Panc1 (cell line): ENCODE measurements at places on chromosomes 11 and 22.

DNA sequence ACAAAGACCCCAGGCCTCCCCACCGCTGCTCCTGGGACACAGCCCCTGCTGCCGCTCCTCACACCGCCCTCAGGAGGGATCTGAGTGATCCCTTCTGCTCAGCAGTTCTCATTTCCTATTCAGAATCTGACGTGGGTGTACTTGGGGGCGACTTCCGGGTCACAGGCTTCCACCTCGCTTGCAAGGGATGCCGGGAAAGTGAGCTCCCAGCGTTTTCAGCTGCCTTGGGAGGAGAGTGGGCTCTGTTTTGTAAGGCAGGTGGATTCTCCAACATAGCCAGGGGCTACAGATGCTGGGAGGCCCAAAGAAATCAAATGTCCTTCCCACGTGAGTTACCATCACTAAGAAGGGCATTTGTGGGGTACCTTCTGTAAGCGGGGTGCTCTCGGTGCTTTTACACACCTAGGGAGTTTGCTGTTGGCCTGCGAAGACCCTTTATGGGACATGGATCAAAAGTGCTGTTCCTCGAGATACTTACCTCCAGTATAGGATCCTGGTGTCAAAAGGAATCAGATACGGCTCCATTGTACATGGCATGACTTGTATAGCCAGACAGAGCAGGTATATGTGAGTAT, 9.7 kb upstream of the LRRC10B start:
- no peak for DNase-seq

DNA sequence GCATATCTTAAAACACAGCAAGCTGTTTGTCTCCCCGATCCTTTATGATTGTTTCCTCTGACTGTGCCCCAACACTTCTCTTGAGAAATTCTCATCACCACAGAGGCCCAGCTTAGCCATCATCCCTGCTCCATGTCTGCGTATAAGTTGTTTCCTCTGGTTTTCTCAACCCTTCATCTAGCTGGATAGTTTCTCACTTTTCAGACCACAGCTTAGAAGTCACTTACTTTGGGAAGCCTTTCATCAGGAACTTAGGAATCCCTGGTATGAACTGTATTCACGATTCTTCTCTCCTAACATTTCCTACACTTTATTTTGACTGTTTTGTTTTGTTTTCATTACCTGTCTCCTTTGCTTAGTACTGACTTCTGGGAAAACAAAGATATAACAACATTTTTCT, 295.2 kb downstream of the GUCY1A2 start:
- no peak for DNase-seq

GRCh38 chr22:49869086-49869830, 15.6 kb downstream of the ZBED4 start:
- no peak for DNase-seq

DNA sequence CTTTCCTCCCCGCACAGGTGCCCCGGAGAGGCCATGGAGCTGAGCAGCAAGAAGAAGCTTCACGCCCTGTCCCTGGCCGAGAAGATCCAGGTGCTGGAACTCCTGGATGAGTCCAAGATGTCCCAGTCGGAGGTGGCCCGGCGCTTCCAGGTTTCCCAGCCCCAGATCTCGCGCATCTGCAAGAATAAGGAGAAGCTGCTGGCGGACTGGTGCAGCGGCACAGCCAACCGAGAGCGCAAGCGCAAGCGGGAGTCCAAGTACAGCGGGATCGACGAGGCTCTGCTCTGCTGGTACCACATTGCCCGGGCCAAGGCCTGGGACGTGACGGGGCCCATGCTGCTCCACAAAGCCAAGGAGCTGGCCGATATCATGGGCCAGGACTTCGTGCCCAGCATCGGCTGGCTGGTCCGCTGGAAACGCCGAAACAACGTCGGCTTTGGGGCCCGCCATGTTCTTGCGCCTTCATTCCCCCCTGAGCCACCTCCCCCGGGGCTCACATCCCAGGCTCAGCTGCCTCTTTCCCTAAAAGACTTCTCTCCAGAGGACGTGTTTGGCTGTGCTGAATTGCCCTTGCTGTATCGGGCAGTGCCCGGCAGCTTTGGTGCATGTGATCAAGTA, 1.3 kb downstream of the TIGD3 start:
- DNase-seq, result no peak

DNA sequence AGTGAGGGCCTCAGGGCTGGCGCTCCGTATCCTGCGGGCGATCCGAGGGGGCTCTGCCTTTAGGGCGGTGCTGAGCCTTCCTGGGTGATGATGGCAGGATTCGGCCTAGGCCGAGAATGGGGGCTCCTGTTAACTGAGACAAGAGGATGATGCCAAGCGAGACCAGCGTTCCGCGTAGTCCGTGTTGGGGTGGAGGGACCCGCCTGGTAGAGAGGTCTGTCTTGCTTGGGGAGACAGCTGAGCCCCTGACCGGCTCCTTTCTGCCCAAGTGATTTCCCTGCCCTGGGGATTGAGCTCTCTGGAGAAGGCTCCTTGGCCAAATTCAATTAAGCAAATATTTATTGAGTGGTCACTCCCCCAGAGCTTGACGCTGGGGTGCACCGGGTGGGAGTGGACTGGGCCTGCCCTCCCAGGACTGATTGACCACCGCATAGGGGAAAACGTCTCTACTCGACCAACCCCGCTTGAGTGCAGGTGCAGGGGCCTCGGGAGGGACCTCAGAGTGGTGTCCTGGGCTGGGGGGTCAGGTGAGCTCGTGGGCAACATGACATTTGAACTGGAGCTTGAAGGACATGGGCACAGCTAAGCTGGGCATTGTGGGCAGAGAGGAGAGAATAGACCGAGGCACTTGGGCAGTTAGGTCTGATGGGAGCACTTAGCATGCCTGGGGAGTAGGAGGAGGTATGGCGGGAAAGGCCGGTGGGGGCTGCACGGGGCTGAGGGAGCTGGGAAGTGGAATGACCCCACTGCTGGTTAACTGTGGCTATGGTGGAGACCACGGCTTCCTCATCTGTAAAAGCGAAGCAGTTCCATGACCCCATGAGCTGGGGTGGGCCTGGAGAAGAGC, 1.1 kb downstream of the GNAZ start:
- DNase-seq, result no peak

- no peak for DNase-seq
Observed at GRCh38 chr11:76214968-76215548, 8.8 kb upstream of the WNT11 start.

GRCh38 chr11:130103296-130103814, 33.7 kb downstream of the APLP2 start:
- no peak for DNase-seq

GRCh38 chr22:38230108-38230825, 28.5 kb downstream of the MAFF start:
- DNase-seq, result no peak

DNA sequence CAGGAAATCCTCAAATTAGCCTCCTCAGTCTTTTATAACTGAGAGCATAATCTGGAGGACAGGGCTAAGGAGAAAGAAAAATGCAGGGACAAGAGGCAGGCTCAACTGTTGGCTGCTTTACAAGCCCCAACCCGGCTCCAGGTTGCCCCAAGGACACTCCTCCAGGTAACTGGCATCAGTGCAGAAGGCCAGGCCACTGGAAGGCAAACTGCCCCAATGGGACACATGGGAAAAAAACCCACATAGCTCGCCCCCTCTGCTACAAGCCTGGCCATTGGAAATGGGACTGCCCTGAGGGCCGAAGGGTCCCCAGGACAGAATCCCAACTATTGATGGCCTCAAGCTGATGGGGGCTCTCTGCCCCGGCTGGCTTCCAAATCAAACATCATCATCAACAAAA, 17.9 kb upstream of the FBLN1 start:
- no peak for DNase-seq

DNA sequence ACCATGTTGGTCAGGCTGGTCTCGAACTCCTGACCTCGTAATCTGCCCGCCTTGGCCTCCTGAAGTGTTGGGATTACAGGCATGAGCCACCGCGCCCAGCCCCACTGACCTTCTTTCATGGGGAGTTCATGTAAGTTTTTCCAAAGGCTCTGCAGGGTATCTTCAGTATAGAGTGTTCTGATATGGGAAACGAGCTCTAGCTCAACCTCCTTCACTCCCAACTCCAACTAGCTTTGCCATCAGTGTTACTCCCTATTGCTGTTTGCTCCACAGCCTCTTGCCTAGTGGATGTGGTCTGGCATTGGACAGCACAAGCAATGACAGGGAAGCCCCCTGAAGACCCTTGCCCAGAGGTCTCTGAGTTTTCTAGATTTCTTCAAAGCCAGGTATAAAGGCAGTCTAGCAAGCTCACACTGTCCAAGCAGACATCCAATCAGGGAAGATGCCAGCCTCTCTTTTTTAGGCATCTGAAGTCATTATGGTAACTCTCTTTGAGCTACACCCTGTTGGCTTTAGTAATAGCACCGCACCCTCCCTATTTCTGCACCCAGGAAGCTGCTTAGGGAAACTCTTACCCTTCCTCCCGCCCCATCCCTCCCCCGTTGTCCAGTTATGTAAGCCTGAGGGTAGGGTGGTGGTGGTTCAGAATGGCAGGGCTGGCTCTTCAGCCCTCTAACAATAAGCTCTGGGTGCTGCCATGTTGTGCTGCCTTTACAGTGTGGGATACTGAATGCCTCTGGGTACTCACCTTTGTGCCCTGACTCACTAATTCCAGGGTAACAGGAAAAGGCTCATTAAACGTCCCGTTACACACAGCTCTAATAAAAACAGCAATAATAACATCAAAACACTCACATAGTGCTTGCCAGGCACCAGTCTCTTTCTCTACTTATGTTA, 41.4 kb upstream of the CLDN5 start:
- no peak for DNase-seq

DNA sequence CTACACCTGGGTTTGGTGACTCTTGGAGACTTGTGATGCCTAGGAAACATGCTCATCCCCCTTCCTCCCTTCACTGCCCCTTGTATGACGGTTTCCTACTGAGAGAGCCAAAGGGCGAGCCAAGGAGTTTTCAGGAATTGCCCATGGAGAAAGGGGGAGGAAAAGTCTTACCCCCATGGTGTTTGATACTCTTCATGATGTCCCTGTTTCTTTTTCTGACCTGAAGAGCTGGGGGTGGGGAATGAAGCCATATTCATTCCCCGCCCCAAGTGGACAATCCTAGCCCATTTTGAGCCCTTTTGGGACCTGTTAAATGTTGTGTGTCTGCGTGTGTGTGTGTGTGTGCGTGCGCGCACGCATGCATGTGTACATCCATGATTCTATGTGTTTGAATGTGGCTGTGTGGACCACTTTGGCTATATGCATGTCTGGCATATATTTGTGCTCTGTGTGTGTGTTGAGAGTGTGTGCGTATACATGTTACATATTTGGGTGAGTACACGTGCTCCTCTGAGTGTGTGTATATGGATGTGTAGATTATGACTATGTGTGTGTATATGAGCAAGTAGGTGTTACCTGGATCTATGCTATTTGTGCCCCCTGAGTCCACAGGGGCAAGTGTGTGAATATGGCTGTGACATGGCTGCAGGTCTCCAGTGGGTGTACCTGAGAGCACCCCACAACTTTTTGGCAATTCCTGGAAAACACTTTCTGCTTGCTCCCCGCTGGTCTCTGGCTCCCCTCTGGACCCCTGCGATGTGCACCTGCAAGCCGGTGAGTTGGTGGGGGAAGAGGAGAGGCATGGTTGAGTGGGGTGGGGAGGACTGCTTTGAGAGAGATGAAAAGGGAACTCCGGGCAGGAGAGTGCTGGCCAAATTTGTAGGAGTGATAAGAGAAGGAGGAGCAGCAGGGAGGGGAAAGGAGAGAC, 24.6 kb downstream of the OTOG start:
- no peak for DNase-seq

DNA sequence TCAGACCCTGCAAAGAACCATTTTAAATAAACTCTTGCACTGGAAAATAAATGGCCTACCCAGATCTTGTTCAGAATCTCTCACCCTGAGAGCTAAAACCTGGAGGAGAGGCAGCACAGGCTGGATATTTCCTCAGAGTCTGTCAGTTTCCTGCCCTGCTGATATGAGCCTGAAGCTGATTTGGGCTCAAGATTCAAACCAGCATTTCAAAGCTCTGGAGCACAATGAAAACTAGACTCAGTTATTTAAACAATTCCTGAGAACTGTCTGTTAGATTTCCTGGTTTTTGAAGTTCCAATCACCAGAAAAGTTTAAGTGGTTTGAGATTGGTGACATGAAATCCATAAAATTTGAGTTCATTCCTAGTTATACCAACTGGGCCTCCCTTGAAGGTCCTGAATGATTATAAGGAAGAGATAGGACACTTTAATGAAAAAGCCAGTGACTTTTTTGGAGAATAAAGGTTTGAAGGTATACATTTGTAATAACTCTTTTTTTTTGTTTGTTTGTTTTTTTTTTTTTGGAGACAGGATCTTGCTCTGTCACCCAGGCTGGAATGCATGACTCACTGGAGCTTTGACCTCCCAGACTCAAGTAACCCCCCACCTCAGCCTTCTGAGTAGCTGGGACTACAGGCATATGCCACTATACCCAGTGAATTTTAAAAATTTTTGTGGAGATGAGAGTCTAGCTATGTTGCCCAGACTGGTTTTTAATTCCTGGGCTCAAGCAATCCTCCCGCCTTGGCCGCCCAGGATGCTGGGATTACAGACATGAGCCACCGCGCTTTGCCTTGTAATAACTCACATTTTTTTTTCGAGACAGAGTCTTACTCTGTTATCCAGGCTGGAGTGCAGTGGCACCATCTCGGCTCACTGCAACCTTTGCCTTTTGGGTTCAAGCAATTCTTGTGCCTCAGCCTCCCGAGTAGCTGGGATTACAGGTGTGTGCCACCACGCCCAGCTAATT, 8.0 kb upstream of the ESAM start:
- DNase-seq, result no peak

GRCh38 chr11:57347336-57347735, 9.2 kb downstream of the P2RX3 start:
- no peak for DNase-seq

- DNase-seq, result no peak
Observed at GRCh38 chr11:67440229-67441097, 2.8 kb downstream of the CORO1B start.
